ENCODE measurements at places on chromosomes 12 and 14. TPM values are rescaled to one million over a fixed set of nuclear protein-coding genes. Genes with fewer than 3 reads are reported as not detected.
A peak's percentile ranks its signal among the peaks of the same experiment; 100 is the strongest.

DNA sequence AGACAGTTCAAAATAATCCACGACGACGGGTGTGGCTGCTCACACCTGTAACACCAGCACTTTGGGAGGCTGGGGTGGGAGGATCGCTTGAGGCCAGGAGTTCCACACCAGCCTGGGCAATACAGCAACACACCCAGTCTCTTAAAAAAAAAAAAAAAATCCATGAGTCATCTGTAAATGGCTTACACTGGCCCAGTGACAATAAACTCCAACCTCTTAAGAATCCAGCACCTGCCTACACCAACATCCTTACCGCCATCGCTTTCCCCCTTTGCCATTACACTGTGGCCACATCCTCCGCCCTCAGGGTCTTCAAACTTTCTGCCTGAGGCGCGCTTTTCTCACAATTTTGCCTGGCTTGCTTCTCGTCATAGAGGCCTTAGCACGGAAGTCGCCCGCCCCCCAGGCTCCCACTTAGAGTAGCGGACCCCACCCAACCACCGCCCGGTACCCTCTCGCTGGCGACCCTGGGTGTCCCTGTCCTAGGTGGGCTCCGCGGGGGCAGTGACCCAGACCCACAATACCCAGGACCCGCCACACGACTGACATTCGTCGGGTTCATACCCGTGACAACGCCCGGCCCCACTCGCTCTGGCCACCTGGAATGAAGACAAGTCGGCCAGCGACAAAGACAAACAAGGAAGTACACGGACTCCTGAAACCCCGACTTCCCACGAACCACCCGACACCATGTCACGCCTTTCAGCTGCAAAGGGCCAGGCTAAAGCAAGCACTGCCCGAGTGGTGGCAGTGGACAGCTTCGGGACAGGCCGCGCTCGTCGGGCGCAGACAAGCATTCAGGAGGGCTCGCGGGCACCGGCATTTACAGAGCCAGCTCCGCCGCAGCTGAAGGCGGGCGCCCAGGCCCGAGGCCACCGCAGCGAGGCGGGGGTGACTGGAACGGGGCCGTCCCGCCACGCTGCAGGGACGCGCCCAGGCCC is 636 bp downstream of the GOLGA3 start:
- H3K27me3 ChIP-seq: no peaks in the 10 kb centered on the region
- H3K36me3 ChIP-seq: peaks cover 28% of the 10 kb centered on the region
- peaks cover 8% of the 10 kb centered on the region for H3K4me1 ChIP-seq
- peak; percentile 22 for DNase-seq

Gene LRTM2
- total RNA-seq: 0.12 TPM

- H3K4me3 ChIP-seq: no peak overlapping the region
- no peaks in the 10 kb centered on the region for H3K27me3 ChIP-seq
- no peaks in the 10 kb centered on the region for H3K4me1 ChIP-seq
- no peaks in the 10 kb centered on the region for H3K36me3 ChIP-seq
These were observed 16.7 kb downstream of the HRK start for GRCh38 chr12:116864371-116865160.

Gene ADAM20
- total RNA-seq: 2.0 TPM

- no peak for DNase-seq
- H3K27me3 ChIP-seq: peaks cover 17% of the 10 kb centered on the region
- no peak within 1 kb of the TSS for H3K4me3 ChIP-seq
- H3K27ac ChIP-seq: no peak within 1 kb of the TSS
These were observed at the start of gene NUAK1 for GRCh38 chr12:106138633-106139421. TSS of gene NUAK1 (minus strand) at chr12:106138954. CDS start at chr12:106138653, 301 bp downstream.

Gene TSPAN11
- not detected for total RNA-seq
